Coronary artery (tissue), 2 donors: ENCODE measurements at places on chromosomes 3 and 15.

DNA sequence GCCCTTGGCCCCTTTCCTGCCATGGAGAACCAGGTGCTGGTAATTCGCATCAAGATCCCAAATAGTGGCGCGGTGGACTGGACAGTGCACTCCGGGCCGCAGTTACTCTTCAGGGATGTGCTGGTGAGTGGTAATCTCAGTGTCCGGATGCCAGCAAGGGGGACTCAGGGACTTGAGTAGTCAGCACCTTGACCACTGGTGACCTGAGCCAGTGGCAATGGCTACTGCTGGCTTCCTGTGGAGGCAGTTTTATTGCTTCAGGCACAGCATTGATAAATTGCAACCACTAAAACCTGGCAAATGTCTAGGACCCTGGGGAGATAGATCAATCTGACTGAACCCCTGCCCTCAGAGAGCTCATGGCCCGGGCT lies 830 bp downstream of the MAP2K5 start:
- DNase-seq, result no peak

DNA sequence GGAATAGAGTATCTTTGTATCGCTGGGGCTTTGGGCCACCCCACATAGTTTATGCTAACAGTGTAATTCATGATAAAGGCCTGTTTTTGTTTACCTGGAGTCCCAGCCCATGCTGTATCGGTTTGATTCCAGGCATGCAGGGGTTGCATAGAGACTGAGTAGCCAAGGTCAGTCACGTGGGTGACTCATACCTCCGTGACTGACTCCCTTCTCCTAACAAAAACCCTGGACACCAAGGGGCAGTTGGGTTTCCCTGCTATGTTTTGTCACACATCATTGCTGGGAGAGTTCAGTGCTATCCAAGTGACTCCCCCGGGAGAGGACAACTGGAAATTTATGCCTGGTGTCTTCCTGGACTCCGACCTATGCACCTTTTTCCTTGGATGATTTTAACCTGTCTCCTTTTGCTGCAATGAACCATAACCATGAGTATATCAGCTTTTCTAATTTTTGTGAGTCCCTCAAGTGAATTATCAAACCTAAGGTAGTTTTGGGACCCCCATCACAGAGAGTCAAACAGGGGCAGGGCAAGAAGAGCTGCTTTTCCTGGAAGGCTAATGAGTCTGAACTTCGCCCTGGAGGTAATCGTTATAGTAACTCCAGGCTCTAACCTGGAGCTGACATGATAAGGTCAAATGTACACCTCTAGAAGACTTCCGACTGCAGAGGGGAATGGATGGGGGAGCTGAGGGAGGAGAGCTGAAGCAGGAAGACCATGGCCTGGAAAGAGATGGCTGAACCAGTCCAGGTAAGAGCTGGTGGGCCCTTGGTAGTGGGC lies 57.0 kb downstream of the SRGAP3 start:
- no peak for DNase-seq

DNA sequence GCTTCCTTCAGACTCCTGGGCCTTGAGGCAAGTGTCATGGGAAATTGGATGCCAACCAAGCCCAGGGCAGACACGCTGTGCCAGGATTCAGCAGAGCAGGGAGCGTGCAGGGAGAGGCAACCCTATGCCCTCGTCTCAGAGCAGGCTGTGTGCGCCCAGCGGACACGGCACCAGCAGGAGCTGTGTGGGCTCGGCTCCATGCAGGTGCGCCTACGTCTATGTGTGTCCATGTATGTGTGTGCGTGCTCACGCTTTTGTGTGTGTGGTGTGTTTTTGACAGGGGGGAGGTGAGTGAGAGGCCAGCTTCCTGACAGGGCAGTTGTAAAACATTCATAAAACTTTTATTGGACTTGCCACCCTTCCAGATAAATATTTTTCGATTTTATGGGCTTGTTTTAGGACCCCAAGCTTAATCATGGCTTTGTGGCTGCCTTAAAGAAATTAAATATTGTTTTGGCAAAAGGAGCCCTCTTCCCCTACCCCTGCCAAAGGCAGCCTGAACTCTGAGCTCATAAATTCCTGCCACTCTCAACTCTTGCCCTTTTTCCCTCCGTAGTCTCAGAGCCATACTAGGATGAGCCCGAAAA lies 84.4 kb downstream of the DNAJB8 start:
- no peak for DNase-seq

- DNase-seq, result peak; percentile 90
Measured at GRCh38 chr3:124780356-124780755, 50.1 kb downstream of the UMPS start.

DNA sequence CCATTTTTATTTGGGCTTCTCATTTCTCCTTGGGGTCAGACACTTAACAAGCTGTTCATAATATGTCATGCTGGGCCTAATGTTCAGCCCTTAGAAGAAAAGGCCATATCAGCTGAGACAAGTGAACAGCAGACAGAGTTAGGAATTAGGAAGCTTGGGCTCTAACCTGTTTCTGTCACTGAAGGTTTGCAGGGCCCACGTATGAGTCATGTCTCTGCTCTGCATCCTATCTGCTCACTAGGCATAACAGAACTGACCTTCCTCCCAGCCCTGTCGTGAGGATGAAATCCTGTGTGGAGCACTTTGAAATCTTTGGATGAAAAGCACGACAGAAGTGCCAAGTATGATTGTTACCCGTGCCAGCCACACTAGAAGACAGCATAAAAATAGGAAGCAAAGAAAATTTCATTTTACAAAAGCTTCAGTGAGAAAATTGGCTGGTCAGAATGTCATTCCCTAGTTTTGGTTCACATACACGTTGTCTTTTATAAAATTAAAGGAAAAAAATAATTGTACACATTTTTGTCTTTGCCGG lies 26.5 kb upstream of the CD47 start:
- DNase-seq, result no peak

- no peak for DNase-seq
Measured at GRCh38 chr3:116425126-116425525, 20.2 kb downstream of the LSAMP start.

DNA sequence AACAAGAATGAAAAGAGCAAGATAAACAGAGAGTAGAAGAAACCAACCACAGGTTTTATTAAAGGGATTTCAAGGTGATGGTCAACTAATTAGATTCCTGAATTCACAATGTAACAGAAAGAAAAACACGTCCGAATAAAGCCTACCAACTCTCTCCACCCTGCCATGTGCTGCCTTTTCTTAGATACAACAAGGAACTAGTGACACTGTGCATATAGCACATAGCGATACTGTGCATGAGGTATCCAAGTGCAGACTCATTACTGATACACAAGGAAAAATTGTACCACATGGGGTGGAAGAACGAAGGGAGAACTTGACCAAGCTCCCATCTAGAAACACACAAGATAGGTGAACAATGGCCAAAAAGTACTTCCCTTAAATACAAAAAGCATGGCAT lies 154.6 kb downstream of the MAGI1 start:
- no peak for DNase-seq

DNA sequence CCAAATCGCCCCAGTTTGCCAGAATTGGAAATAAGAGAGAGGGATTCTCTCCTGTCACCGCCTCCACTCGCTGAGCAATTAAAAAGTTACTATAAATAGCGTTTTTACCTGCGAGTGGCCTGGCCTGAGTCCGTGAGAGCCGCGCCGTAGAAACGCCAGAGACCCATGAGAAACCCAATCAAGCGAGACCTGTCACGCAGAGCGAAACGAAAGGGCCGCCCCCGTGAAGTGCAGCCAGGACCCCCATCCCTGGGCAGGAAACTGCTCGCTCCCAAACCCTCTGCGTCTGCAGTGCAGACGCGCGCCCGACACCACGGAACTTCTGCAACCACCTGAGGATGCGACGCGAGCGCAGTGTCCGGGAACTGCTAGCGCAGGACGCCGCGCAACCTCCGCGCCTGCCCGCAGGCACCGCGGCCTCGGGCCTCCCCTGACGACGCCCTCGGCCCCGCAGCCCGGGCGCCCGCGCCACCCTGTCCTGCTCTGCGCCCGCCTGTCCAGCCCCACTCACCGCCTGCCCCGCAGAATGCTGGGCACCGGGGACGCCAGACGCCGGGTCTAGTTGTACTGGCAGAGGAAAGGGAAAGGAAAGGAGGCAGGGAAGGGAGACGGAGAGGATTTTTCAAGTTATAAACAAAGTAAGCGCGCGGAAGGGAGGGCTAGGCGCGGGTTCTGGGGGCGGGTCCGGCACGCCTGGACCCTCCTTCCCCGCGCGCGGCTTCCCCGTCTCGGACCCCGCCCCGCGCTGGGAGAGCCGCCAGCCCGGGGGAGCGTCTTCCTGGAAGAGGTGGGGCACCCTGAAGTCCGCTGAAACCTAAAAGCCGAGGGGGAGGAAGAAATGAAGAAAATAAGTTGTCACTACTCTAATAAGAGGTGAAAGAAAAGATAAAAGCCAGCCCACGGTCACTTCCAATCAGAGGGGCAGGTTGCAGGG lies at the start of gene PLSCR4:
TSS of gene PLSCR4 (minus strand) at position 657 of the 934 bp plus-strand sequence. CDS start 29,034 bp downstream, outside the sequence.
- peak; percentile 85 for DNase-seq

GRCh38 chr3:11672363-11672762 lies 28.6 kb upstream of the VGLL4 start:
- no peak for DNase-seq
